Posterior cingulate gyrus (tissue), 11 donors: ENCODE measurements at places on chromosomes 12 and 14.

DNA sequence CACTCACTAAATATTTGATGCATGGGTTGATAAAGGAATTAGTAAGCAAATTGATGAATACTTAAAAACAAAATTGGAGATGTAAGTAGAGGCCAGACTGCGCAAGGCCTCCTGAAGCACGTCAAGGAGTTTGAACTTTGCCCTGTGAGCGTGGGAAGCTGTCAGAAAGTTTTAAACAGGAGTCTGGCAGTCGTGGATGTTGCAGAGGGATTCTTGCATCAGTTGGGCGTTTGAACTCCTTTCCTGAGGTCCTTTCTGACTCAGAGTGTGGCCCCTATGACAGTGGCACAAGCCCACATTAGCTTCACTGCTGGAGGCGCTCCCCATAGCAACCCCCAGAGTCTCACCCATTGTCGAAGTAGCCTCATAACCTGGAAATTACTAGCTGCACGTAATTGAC lies 17.9 kb upstream of the IL22 start:
- DNase-seq = no peak

DNA sequence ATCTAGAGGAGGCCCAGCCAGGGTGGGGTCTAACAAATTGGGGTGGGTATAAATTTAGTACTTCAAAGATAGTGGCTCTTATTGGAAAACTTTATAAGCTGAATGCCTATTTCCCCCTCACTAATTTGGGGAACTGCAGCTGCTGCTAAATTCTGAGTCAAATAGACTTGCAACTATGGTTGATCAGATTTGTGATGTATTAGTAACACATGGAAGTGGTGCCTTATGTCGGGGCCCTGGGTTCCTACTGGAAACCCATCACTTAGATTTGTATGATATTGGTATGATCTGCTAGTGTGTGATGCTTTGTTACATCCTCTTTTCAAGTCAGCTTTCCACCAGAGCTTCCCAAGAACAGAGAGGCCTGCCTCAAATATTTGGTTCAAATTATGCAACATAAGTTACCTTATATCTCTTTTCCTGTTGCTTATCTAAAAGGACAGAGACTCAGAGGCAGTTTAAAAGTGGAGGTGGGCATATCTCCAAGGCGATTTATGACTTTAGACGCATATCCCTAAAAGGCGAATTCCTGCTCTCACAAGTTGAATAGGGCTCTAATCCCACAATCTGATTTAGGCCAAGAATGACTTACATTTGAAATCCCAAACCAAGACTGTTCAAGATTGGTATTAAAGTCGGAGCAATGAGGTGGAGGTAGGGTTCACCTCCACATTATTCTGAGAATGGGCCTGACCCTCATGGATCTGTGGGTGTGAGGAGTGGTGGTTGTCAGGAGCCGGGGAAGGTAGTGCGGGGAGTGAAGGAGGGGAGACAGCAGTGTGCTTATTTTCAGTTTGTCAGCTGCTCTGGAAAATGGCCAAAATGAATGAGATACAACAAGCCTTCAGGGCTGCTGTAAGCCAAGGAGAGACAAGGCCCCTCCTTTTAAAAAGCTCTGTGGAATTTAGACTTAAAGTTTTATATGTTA lies 425.8 kb downstream of the RAD51B start:
- DNase-seq = no peak

DNA sequence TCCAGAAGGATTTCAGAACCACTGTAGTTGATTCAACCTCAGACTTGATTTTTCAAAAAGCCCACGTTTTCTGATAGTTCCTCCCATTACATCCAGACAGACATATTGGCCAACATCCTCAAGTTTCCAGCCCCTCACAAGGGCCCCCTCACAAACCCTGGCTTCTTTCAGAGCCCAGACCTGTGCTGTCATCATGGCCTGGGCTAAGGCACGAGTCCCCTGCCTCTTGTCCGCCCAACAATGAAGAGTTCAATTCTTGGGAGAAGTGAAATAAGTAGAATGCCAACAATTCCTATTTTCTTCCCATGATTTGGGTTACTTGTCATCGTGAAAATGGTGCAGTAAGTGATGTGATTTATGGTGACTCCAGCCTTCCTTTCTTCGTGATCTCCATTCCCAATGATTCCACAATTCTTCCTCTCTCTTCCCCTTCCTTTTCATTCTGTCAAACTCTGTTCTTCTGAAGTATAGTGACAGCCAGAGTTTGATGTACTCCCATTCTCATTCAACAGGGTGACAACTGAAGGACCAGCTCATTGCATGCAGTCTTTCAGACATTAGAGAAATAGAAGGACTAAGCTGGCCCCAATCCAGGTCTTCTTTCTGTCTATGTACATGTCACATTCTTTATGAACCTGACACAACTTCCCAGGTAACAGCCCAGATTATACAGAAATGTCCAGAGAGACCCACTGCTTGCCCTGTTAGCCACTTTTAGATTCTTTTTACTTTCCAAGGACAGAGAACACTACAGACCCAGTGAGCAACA lies 29.2 kb downstream of the SPTB start:
- no peak for DNase-seq

DNA sequence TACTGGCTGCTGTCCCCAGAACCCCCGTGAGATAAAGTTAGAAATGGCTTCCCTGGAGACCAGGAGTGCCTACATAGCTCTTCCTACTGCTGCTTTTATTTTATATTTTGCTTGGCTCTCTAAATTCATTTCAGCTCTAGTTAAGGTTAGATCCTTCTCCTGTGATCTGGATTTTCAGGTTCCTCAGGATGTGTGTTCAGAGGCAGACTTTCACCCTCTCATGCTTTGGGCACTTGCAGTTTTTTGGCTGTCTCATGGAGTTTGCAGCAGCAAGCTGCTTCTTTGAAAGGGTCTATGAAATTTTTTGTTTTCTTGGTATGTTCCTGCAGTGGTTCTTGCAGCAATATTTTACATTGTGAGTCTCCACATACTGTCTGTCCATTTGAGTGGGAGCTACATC lies 93.3 kb downstream of the ATP23 start:
- DNase-seq = no peak

GRCh38 chr12:116200812-116201211 lies 76.7 kb downstream of the MED13L start:
- no peak for DNase-seq

DNA sequence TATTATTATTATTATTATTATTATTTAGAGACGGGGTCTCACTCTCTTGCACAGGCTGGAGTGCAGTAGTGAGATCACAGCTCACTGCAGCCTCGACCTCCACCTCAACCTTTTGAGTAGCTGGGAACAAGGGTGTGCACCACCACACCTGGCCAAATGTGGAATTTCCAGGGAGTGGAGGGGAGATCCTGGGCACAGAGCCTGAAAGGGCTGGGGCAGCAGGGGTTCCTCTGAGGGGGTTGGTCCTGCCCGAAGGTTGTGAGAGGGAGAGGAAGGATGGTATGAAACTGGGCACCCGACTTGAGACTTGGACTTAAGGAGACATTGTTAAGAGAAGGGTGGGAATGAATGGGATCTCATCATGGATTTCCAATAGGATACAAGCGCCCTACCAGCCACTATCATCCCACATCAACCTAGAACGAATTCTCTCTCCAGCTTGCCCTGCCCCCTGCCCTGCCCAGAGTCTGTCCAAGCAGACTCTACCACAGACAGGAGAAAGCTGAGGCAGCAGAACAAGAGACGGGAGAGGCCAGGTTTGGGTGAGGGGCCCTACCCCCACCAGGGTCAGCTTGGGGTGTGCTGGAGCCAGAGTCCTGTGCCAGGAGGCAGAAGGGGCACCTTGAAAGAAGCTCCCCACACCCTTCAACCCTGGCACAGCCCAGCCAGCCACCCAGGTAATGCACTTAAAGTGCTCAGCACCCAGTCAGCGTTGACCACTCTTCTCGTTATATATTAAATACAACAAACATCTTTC lies 2.4 kb upstream of the DYNC1H1 start:
- DNase-seq = no peak

GRCh38 chr12:25852792-25853191 lies 105.7 kb upstream of the RASSF8 start:
- DNase-seq = no peak

GRCh38 chr14:65794674-65795279 lies 382.2 kb downstream of the FUT8 start:
- no peak for DNase-seq

- DNase-seq = no peak
Measured at GRCh38 chr14:95302667-95303506, 16.8 kb downstream of the CLMN start.

DNA sequence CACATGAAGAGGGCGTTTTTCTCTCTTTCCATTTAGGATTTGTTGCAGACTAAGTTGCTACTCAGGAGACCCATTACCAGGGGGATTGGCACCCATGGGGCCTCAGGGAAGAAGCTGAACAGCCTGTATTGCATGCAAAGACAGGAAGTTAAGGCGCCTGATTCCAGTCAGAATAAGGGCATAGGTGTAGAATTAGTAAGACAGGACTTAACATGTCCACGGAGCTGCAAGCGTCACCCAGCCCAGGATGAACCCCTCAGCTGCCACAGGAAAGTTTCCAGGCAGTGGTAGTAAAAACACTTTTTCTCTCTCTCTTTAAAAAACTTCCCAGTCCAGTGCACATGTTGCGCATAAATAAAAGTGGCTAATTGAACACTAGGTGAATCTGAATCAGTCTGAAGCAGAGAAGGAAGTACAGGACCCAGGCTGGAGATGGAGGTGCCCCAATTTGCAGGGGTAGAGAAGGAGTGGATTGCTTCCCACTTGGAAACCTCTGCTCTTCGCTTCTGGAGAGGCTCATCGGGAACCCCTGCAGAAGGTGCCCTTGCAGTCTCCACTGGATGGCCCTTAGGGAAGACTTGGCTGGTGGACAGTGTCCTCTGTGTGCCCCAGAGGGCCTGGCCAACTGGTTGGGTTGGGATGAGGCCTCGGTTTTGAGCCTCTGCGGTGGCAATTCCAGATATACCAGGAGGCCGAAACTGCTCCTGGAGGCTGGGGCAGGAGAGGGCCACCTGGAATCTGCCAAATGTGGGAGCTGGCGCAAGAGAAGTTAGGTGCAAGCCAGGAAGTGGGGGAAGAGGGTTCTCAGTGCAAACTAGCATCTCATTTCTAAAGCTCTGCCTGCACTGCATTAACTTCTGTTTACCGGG lies 10.7 kb upstream of the TBX3 start:
- no peak for DNase-seq

- DNase-seq = no peak
Measured at GRCh38 chr12:107225635-107226034, 132.3 kb upstream of the CRY1 start.

DNA sequence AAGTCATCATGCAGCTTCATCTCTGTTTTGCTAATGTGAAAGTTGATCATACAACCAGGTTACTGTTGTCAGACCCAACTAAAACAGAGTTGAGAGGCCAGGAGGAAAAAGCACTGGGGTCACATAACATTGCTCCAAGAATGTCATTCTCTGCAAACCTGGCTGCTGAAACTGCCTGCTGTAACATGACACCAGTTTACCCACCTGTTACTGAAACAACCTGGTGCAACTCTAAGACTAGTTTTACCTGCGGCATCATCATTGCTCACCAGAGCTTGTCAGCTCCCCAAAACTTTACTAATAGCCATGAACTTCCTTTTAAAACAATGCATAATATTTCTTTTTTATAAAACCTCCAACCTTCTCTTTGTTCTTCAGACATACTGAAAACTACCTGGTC lies 30.7 kb upstream of the DEGS2 start:
- no peak for DNase-seq

GRCh38 chr12:123050331-123050831 lies 69.9 kb downstream of the ARL6IP4 start:
- DNase-seq = no peak

DNA sequence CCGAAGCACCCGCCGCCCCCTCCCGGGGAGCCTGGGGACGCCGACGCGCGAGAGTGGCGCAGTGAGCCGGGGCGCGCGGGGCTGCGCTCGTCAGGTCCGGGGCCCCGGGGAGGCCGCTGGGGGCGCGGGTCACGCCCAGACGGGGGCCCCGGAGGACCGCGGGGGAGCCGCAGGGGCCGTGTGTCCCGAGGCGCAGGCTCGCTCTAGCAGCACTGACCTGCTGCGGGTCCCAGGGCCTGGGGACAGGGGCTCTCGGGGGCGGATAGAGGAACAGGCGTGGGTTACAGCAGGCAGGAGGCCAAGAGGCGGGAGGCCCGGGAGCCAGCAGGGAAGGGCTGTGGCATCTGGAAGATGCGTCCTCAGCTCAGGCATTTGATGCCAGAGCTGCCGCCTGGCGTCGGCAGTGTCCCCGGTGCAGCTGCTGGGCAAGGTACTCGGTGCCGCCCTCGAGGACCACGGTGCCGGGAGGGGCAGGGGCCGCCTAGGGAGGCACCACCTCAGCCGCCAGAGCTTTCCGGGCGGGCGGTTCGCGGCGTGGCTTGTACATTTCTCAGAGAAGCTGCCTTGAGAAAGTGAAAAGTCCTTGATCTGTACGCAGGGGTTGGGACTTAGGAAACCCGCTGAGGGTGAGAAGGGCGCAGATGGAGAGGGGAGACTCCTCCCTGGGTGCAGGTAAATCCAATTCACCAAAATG lies 1.2 kb downstream of the WNT5B start:
- peak; percentile 87 for DNase-seq

GRCh38 chr12:105744371-105745058 lies 394.2 kb downstream of the NUAK1 start:
- DNase-seq = no peak

DNA sequence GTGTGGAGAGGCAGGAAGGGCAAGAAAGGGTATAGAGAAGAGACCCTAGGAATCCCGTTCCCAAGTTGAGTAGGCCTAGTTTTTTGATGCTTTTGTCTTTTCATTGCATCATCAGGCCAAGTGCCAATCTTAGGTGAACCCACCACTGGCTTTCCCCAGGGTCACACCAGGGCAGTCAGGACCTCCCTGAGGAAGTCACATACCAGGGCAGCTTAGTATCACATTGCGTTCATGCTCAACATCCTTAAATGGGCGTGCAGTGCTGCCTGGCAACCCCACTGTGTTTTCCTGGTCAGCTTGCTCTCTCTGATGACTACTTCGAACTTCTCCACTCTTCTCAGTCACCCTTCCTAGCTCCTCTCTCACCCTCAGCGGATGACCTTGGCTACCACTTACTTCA lies 9.0 kb downstream of the ASIC1 start:
- DNase-seq = no peak

GRCh38 chr12:72586456-72586855 lies 314.3 kb downstream of the TRHDE start:
- DNase-seq = no peak

GRCh38 chr12:50706606-50707005 lies 57.3 kb upstream of the ATF1 start:
- DNase-seq = no peak
